ENCODE measurements at places on chromosomes 16 and 17.

GRCh38 chr16:73601911-73602310, 554.0 kb upstream of the ZFHX3 start:
- no peak for DNase-seq

GRCh38 chr16:82649766-82650165, 23.0 kb downstream of the CDH13 start:
- DNase-seq = no peak

- no peak for DNase-seq
These were observed 16.5 kb downstream of the GPT2 start for GRCh38 chr16:46900455-46901235.

GRCh38 chr17:57708410-57708809, 36.7 kb downstream of the CCDC182 start:
- DNase-seq = no peak

- no peak for DNase-seq
These were observed 30.8 kb downstream of the PKD1L3 start for GRCh38 chr16:71969353-71969752.

DNA sequence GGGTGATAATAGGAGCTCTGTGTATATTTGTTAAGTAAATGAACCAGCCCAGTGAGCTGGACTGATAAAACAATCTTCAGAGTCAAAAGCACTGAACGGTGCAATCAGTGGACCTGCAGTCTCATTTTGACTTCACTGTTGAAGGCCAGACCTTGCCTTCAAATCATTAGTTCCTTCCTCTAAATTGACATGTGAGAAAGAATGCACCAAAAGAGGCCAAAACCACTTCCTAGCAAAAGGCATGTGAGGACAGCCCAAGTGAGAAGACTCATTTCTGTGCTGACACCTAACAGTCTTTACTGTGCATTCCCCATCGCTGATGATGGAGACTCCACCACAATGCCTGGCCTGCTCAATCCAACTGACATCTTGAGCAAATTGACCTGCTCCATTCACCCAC, 10.6 kb downstream of the GTF3C1 start:
- DNase-seq = no peak

GRCh38 chr17:36017799-36018198, at the start of gene CCL23:
CCL23 (minus strand) TSS chr17:36017972; CDS start chr17:36017897, 75 bp downstream.
- no peak for DNase-seq

GRCh38 chr17:48528936-48529682, 1.7 kb downstream of the HOXB1 start:
- no peak for DNase-seq

- DNase-seq = no peak
These were observed 114.6 kb upstream of the TNRC6C start for GRCh38 chr17:77843896-77844295.

- DNase-seq = peak; percentile 72
These were observed 6.0 kb upstream of the GLIS2 start for GRCh38 chr16:4309833-4310266.

DNA sequence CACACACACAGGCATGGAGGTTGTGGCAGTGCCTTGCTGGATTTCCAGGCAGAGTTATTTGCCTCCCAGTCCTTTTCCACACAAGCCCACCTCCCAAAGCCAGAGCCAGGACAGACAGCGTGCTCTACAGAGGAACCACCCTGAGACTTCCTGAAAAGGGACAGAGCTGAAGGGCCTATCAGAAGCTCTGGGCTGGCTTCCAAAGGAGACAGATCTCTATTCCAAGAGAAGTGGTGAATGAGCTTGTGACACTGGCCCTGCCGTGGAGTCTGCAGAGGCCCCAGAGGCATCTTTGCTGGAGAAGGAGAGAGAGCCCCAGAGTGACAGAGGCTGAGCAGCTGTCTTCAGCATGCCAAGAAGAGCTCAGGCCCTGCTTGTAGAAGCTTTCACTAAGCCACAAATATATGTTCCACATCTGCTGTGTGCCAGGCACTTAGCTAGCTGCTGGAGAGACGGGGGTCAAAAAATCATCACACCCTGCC, 8.3 kb upstream of the LPCAT2 start:
- peak; percentile 42 for DNase-seq

- DNase-seq = no peak
These were observed 296.7 kb upstream of the IRX5 start for GRCh38 chr16:54633943-54634362.

DNA sequence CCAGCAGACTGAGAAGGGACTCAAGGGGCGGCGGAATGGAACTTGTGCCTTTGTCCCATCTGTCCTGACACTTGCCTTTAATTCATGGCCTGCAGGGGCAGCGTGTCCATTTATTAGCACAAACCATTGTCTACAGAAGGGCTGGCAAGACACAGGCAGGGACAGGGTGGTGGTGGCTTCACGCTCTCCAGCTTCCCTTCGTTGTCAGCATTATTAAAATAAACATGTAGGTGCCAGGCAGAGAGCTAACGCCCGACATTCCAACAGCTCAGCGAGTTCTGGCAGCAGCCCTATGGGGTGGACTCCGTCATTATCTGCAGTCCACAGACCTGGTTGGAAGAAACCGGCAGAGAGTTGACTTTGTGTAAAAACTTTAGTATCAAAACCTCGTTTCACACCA, 16.3 kb downstream of the DNAI2 start:
- no peak for DNase-seq

GRCh38 chr17:73521376-73521775, 122.9 kb downstream of the SDK2 start:
- no peak for DNase-seq

GRCh38 chr17:35371934-35372333, 1.5 kb downstream of the SLFN11 start:
- DNase-seq = no peak

- DNase-seq = no peak
These were observed 21.2 kb upstream of the ITGA3 start for GRCh38 chr17:50034498-50035364.

DNA sequence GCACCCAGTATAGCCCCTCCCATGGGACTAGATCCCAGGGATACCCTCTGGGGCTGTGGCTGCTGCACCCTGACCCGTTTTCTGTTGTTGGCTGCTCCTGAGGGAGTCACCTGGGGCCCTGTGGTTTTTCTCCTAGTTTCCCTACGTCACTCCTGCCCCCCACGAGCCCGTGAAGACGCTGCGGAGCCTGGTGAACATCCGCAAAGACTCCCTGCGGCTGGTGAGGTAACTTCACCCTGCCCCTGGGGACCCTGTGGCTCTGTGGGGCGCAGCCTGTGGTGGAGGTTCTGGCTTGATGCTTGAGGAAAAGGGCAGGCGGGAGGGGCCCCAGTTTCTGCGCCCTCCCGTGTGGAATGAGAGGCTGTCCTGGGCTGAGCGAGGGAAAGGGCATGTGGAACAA, 27.2 kb downstream of the MGRN1 start:
- DNase-seq = no peak

DNA sequence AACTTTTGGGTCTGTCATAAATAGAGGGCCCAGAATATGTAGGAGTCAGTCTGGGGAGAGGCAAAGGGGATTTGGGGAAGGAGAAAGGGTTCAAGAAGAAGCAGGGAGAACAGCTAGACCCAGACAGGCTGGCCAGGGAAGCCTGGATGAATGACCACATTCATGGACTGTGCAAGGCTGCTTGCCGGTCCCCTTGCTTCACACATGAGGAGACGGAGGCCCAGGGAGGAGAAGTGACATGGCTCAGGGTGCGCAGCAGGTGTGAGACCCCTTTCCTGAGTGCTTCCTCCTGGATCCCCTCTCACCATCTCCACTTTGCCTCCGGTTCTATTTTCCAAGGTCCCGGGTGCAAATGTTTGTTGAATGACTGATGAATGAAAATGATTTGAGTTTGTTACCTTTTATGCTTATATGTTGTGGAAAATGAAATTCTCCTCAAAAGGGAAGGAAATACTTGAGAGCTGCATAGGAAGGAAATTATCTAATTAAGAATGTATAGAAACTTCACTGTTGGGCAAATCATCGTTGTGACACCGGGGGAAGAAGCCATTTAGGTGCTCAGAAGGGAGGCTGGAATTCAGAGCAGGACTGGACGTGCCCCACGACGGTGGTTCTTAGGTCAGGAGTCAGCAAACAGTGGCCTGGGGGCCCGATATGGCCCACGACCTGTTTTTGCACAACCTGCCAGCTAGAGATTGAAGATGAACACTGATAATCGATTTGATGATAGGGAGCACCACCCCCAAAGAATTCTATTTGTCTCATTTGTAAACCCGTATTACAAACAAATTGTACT, 559 bp downstream of the ITGAM start:
- no peak for DNase-seq

- DNase-seq = peak; percentile 76
These were observed 681 bp downstream of the USP43 start for GRCh38 chr17:9645851-9646545.

GRCh38 chr17:7084088-7084487, 4.0 kb upstream of the CLEC10A start:
- DNase-seq = no peak

GRCh38 chr16:66378741-66379570, 12.5 kb downstream of the CDH5 start:
- DNase-seq = no peak

GRCh38 chr17:57135789-57136291, 50.8 kb downstream of the AKAP1 start:
- no peak for DNase-seq

DNA sequence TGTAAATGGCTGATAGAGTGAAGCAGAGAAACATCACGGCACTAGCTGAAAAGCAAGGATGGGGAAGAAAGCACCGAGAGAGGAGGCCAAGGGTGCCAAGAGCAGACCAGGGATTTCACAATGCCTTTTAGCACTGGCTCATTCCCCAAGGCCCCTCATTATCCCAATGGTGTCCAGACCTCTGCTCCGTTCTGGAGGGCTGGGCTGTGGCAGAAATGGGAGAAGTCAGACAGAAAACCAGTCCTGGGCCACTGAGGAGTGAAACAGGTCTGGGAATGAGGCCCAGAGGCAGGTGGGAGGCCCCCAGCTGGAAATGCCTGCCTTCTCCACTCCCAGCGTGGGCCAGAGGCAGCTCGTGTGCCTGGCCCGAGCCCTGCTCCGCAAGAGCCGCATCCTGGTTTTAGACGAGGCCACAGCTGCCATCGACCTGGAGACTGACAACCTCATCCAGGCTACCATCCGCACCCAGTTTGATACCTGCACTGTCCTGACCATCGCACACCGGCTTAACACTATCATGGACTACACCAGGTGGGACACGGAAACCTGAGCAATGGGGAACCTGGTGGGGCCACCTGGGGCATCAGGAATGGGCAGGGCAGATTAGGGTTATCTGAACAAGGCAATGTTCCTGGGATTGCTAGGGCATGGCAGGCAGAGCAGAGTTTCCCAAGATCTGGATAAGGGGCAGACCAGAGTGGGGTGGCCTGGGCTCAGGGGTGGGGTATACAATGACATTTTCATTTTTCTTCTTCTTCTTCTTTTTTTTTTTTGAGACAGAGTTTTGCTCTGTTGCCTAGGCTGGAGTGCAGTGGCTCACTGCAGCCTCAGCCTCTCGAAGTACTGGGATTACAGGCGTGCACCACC, 20.3 kb downstream of the ANKRD40 start:
- no peak for DNase-seq

- no peak for DNase-seq
These were observed 2.4 kb downstream of the ALKBH5 start for GRCh38 chr17:18185832-18186626.

GRCh38 chr17:5200360-5200759, 8.7 kb upstream of the ZNF594 start:
- DNase-seq = no peak

DNA sequence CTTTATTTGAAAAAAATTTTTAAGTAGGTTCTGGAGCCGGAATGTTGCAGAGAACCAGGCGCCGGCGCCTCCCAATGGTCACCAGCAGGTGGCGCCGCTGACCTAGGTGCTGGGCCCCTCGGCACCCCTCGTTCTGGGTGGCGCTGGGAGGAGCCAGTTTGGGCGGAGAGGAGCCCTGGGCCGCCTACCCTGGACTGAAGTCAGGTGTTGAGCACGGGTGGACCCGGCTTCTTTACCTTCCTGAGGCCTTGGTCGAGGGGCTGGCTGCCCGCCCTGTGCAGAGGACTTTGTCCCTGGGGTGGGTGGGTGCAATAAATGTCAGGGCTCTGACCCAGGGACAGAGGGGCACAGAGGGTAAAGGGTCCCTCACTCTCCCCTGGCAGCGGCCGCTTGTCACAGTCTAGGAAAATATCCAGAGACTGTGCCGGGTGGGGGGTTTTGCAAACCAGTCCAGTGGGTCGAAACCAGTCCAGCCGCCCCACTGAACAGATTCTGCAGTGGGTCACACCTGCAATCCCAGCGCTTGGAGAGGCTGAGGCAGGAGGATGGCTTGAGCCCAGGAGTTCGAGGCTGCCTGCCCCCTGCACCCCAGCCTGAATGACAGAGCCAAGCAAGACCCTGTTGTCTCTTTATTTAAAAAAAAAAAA, 30.1 kb upstream of the TNFRSF13B start:
- peak; percentile 84 for DNase-seq

DNA sequence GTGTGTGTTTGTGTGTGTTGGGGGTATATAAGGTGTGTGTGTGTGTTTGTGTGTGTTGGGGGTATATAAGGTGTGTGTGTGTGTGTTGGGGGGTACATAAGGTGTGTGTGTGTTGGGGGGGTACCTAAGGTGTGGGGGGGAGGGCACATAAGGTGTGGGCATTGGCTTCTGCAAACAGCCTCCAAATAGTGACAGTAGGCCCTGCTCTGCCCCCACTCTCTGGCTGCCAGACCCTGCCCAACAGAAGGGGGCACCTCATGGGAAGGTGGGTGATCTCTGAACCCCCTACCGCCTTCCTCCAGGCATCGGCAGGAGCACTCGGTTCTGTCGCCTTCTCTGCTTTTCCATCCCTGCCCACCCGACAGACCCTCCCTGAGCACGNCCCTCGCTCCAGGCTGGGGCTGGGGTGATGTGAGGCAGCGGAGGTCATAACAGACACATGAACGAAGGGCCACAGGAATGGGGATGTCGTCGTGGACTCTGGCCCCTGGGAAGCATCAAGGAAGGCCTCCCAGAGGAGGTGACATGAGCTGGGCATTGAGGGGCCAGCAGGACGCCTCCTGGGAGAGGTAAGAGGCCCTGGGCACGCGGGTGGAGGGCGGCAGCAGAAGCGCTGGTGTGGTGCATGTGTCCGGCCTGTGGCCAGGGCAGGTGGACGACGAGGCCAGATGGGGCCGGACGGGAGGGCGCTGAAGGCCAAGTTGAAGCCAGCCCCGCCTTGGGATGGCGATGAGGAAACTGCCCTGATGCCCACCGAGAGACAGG, 136.6 kb upstream of the RPH3AL start:
- no peak for DNase-seq

GRCh38 chr17:7538891-7539545, 9.8 kb upstream of the TNFSF12 start:
- DNase-seq = no peak

DNA sequence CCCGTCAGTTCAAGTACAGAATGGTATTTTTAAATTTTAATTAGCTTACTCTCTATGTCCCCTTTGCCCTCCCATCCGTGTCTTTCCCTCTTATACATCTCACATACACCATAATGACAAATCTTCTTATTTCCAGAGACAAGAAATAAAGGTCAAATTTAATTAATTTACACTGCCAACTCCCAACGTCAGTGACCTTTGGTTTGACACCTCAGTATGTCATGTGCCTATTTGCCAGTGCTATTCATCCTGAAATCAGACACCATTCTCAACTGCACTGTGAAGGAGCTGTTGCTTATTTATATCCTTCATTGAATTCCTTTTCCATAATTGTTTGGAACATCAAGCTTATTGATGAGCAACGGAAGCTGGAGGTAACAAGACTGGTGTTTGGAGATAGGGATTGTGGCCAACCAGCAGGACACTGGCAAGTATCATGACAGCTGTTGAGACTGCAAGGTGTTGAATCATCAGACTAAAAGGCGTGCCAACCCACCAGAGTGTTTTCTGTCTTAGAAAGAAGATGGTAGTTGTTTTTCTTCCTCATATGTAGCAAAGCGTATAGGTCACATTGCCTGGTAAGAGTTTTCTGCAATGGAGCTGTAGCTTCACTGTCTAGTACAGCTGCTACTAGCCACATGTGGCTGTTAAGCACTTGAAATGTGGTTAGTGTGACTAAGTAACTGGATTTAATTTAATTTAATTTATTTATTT, 12.5 kb downstream of the CALCOCO2 start:
- DNase-seq = no peak

Data from transverse colon (tissue), 4 donors.